ENCODE measurements at places on chromosomes 16 and 17. TPM values are rescaled to one million over a fixed set of nuclear protein-coding genes. Genes with fewer than 3 reads are reported as not detected.

The SOX9 gene
- 12.4 TPM for total RNA-seq

The SKAP1 gene
- 0.88 TPM for total RNA-seq

The MLX gene
- 55.3 TPM for total RNA-seq

The NECAB2 gene
- total RNA-seq, result not detected

- DNase-seq, result peak; percentile 94
These were observed at the start of gene SLC16A5 for GRCh38 chr17:75087558-75088453. Gene SLC16A5 (plus strand): TSS chr17:75087954. CDS start chr17:75093637, 5,683 bp downstream.

DNA sequence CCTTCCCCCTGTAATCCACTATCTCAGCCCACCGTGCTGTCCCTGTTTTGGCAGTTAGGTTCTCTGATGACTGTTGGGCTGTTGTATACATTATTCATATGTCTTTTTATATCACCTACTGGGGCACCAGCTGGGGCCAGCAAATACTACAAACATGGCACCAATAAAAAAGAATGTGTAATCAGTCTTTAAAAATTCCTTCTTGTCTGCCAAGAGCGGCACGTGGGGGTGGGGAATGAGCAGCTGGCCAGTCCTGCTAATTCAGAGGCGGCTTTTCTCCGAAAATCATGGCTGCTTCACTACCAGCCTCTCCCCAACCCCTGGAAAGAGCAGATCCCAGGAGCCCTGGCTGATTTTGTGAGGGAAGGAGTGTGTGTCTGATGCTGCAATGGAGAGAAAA lies 77.7 kb upstream of the EEF2KMT start:
- no peak for DNase-seq

DNA sequence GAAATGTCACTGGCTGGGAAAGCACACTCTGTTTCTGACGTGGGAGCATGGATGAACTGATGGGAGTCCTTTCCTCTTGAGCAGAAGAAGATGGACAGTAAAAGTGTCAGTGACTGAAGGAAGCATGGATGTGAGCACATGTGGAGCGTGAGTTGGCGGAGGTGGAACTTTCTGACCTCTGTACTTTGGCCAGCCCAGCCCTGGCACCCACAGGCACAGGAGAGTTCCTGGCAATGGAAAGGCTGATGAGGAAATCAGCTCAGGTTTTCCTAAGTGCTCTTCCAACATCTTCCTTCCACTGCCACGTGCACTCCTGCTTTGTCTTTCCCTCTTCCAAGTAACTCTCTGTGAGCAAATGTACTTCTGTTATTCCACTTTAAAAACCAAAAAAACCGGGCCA lies 276.8 kb downstream of the NTN1 start:
- no peak for DNase-seq

DNA sequence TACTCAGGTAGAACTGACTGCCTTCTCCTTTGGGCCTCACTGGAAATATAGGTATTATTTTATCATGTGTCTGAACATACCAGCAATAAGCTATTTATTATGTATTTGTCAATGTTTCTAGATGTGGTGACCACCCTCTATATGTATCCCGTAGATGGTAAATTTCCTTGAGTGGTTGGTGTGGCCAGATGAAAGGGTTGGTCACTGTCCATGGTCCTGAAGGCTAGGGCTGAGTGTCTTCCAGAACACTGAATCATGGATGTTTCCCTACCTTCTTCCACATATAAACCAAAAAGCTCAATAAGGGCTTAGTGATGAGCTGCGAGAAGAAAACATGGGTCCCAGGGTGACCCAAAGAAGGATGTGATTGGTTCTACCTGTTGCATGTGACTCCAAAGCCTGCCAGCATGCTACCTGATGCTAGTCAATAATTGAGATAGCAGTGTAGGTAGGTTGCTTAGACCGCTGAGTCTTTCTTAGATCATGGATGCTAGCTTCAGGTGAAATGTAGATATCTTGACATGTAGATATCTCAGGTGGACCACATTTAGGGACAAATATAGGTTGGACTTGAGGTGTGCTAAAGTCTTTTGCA lies 150.3 kb downstream of the ASIC2 start:
- DNase-seq, result no peak

- no peak for DNase-seq
These were observed 77.0 kb downstream of the WWOX start for GRCh38 chr16:78176435-78176834.

All from left cardiac atrium (tissue), 4 donors.